CD4-positive, alpha-beta T cell (primary cell): ENCODE measurements at places on chromosomes 3 and 15. TPM values are rescaled to one million over a fixed set of nuclear protein-coding genes. Genes with fewer than 3 reads are reported as not detected.

DNA sequence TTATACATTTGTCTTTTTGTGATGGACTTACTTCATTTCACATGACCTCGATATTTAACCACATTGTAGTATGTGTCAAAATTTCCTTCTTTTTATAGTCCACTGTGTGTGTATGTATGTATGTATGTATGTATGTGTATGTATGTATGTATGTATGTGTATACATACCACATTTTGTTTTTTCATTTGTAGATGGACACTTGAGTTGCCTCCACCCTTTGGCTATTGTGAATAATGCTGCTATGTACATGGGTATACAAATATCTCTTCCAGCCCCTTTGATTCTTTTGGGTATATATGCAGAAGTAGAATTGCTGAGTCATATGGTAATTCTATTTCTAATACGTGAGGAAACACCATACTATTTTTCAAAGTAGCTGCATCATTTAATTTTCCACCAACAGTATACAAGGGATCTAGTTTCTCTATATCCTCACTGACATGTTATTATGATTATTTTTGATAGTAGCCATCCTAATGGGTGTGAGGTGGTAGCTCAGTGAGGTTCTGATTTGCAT is 228.2 kb downstream of the OPA1 start:
- no peak for DNase-seq
- no peak overlapping the region for H3K4me3 ChIP-seq
- H3K36me3 ChIP-seq = no peaks in the 10 kb centered on the region
- no peaks in the 10 kb centered on the region for H3K4me1 ChIP-seq

DNA sequence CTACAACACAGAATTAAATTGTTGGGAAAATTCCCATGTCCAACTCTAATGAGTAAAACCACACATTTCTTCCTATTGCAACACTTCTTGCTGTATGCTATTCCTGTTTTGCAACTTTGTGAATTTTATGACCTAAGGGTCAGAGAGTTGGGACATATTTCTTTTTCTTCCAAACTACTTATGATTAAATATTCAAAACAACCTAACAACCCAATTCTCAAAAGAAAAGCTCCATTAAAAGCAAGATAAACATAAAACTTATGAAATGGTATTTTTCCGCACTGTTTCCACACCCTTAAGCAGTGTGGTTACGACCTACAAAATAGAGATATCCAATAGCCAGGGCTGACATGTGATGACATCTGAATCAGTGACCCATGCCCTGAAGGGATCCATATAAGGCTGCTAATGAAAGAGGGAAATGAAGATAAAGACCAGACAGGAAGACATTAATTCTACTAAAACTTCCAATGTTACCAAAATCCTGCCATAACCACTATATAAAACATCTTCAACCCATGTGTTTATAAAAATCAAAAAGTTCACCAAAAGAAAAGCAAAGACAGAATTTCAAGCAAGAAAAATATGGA is 45.6 kb downstream of the DMXL2 start:
- H3K4me1 ChIP-seq = no peaks in the 10 kb centered on the region
- DNase-seq = no peak
- no peak overlapping the region for H3K4me3 ChIP-seq
- H3K36me3 ChIP-seq = no peaks in the 10 kb centered on the region

DNA sequence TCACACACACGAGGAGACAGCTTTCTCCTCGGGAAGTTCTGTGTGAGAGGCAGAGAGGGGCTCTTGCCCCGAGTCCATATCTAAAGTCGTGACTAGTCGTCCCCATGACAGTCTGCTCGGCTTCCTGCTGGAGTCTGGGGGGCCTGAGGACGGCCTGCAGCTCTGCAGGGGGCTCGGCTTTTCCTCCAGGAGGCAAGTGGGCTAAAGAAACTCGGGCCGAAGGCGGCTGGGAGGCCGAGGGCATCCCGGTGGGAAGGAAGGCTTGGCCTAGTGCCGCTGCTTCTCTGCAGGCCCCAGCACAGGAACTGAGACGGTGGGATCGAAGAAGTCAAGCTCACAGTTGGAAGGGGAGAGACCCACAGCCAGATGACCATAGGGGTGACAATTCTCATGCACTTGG is 25.4 kb upstream of the PIGZ start:
- H3K4me3 ChIP-seq = no peak overlapping the region
- no peaks in the 10 kb centered on the region for H3K27me3 ChIP-seq
- no peak for DNase-seq

- no peaks in the 10 kb centered on the region for H3K27me3 ChIP-seq
- H3K36me3 ChIP-seq = no peaks in the 10 kb centered on the region
- H3K27ac ChIP-seq = no peak overlapping the region
- H3K4me1 ChIP-seq = no peaks in the 10 kb centered on the region
- H3K4me3 ChIP-seq = no peak overlapping the region
- no peak for DNase-seq
Measured at GRCh38 chr15:93913310-93913709, 318.1 kb upstream of the MCTP2 start.

- H3K27ac ChIP-seq = no peak overlapping the region
- DNase-seq = no peak
- H3K27me3 ChIP-seq = no peaks in the 10 kb centered on the region
- H3K4me3 ChIP-seq = no peak overlapping the region
- no peaks in the 10 kb centered on the region for H3K4me1 ChIP-seq
- no peaks in the 10 kb centered on the region for H3K36me3 ChIP-seq
Measured at GRCh38 chr15:83955806-83956265, 279.7 kb upstream of the GOLGA6L4 start.

CEP152 gene
- 6.3 TPM for total RNA-seq

STRIT1 gene
- not detected for total RNA-seq
